ENCODE measurements at places on chromosomes 16 and 17.

- DNase-seq, result no peak
These were observed 6.4 kb upstream of the ODF4 start for GRCh38 chr17:8333281-8333680.

- no peak for DNase-seq
These were observed 2.4 kb upstream of the RHBDF1 start for GRCh38 chr16:74747-75334.

GRCh38 chr17:45834471-45835396 lies 9.9 kb upstream of the SPPL2C start:
- no peak for DNase-seq

DNA sequence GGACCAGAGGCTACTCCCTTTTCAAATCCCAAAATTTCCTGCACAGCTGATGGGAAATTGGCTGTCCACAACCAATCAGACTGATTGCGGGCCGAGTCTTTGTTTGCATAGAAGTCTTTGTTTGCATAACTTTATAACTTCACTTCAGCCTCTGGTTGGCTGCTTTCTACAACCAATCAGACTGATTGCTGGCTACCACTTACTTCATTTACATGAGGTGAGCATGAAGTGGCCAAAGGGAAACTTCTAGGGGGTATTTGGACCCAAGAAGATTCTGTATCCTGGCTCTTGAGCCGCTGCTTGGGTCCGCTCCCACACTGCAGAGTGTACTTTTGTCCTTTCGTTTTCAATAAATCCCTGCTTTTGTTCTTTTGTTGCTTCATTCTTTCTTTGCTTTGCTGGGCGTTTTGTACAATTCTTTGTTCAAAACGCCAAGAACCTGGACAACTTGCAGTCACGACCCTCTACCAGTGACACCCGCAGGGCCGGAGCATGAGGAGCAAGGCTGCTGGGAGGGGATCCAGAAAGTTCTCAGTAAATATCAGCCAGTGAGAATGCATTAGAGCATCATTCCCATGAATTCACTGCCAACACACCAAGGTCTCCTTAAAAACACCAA lies 67.5 kb downstream of the IQCK start:
- DNase-seq, result peak; percentile 70

GRCh38 chr17:2683912-2684311 lies 27.7 kb downstream of the CLUH start:
- no peak for DNase-seq

- peak; percentile 70 for DNase-seq
These were observed at the start of gene B3GNT9 for GRCh38 chr16:67150833-67151396. B3GNT9 (minus strand) TSS chr16:67150998; CDS start chr16:67150485, 513 bp downstream.

DNA sequence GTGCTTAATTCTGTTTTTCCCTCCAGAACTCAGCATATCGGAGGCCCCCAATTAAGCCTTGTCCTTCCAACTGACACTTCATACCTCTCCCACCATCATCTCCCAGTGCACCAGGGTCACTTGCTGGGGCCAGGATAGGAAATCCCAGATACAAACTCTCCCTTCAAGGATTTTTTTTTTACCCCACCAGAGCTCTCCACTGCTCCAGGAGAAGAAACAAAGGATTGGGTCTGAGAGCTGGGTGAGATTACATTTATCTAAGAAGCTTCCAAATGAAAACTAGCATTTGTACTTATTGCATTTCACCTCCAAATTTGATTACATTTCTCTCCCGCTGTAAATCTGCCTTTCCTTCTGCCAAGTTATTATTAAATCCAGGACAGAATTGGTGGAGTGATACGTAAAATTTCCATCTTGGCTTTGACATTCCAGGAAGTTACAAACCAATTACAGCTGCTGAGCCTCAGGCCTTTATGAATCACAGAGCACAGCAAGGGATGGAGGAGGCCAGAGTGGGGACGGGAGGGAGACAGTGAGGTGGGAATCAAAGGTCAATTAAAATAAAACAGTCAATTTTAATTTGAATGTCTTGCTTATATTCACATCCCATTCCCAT lies 123.5 kb downstream of the USP31 start:
- DNase-seq, result no peak

GRCh38 chr16:27685807-27686206 lies 135.9 kb downstream of the KATNIP start:
- DNase-seq, result no peak

DNA sequence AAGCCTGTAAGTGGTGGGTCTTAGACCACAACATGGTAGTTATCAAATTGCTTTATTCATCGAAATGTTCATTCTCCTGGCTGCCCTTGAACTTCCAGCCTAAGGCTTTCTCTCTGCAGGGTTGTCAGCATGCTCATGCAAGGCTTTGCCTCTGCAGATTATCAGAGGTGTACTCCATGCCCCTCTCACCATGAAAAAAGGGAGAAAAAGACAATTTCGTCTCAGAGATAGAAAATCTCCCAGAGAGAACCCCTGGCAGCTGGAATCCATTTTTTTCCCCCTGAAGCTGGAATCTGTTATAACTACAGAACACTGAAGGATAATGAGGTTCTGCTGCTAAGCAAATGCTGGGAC lies 33.9 kb upstream of the METTL9 start:
- DNase-seq, result no peak

DNA sequence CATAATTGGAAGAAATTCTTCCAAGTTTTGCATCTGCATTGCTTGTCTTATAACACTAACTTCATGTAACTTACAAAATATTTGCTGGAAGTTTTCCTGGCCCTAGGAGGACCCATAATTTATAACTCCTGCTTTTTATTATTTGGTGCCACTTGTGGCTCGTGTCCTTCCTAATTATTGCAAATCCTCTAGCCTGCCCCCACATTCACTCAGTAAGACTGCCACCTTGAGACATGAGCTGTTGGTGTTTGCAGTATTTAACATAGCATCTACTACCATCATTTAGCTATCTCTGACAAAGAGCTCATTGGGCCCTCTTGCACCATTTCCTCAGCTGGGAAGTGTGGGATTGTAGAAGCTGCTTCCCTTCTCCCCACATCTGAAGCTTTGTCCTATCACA lies 49.5 kb downstream of the FTO start:
- DNase-seq, result no peak

DNA sequence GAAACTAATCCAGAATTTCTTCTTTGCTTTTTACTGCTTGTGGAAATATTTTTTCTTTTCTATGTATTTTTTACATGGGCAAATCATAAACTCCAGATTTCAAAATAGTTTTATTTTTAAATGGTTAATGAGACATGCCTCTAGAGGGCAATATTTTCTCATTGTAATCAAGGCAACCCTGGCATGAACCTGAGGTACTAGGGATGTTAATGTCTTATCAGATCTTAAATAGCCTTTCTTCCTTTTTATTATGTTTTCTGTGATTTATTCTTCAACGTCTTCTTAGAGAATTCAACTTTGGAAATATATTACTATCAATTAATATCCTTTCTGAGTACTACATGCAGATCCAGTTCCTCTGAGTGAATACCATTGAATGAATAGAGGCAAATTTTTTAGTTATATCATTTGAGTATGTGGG lies 324.7 kb downstream of the BCAS3 start:
- no peak for DNase-seq

DNA sequence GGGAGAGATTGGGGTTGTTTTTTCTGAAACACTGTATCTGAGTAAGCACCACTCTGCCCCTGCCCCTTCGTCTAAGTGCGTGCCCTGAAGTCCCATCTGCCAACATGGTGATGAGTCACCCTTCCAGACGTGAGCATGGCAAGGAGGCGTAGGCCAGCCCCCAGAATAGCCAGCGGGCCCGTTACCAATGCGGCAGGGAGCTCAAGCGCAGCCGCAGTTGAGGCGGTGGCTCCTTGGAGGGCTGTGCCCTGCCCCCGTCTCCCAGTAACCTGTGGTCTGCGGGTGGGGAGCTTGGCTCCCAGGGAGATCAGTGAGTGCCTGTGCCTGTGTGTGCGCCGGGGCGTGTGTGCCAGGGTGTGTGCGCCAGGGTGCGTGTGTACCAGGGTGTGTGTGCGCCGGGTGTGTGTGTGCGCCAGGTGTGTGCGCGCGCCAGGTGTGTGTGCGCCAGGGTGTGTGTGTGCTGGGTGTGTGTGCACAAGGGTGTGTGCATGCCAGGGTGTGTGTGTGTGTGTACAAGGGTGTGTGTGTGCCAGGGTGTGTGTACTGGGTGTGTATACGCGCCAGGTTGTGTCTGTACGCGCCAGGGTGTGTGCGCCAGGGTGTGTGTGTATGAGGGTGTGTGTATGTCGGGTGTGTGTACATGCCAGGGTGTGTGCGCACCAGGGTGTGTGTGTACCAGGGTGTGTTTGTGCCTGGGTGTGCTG lies 98.6 kb upstream of the CHMP6 start:
- DNase-seq, result no peak

DNA sequence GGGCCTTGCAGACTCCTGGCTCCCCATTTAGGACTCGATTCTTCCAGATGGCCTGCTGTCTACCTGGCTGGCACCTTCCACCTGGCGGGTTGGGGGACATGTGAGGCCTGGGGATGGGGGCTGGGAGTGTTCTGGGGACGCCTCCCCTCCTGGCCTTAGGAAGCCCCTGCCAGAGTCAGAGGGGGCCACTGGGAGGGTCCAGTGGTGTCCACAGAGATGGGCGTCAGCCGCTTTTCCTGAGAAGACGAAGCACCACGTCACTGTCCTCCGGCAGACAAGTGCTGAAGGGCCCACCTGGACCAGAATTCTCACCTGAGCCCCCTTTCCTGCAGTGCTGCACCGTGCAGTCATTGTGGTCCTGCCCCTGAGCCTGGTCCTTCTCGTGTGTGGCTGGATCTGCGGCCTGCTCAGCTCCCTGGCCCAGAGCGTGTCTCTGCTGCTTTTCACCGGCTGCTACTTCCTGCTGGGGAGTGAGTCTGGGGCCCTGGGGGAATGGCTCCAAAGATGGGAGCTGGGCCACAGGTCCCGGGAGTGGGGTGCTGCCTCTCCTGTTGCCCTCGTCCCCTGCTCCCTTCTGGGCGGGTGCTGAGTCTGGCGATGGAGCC lies 2.9 kb downstream of the TMEM235 start:
- DNase-seq, result no peak

- peak; percentile 88 for DNase-seq
These were observed at the start of gene KCNJ2 for GRCh38 chr17:70168977-70169708. KCNJ2 (plus strand) TSS chr17:70169532; CDS start chr17:70175040, 5,508 bp downstream.

DNA sequence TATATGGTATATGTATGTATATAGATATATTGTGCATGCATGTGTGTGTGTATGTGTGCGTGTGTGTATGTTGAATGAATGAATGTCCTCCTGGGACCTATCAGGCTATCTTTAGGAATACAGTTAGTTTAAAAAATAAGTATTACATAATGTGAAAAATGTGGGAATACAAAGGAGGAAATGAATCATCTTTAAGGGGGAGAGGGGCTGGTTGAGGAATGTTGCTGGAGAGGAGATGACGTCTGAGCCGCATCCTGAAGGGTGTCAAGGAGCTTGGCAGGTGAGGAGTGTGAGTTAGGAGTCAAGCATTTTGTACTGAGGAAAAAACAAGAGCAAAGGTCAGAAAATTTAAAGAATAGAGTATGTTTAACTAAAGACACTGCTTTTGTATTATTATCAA lies 62.4 kb upstream of the NLK start:
- DNase-seq, result no peak
